ENCODE measurements at places on chromosomes 2 and 18.

DNA sequence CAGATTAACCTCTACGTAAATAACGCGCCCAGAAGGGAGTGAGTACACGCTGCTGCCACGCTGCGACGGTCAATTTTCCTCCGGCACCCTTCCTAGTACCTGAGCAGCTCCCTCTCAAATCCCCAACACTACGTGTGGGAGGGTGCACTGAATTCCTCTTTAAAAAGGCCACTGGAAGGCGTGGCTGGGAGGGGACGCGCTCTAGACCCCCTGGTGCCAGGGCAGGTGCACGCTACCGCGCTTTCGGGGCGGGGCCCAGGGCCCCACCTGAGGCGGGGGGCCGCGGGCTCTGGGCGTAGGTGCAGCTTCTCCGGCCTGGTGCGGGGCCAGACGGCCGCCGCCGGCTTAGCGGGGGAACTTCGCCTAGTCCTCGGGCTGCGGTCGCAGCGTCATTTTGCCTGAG lies 668 bp upstream of the ANKRD12 start:
- no peak for DNase-seq

GRCh38 chr2:166156985-166157490 lies 29.2 kb upstream of the SCN1A start:
- DNase-seq, result no peak

DNA sequence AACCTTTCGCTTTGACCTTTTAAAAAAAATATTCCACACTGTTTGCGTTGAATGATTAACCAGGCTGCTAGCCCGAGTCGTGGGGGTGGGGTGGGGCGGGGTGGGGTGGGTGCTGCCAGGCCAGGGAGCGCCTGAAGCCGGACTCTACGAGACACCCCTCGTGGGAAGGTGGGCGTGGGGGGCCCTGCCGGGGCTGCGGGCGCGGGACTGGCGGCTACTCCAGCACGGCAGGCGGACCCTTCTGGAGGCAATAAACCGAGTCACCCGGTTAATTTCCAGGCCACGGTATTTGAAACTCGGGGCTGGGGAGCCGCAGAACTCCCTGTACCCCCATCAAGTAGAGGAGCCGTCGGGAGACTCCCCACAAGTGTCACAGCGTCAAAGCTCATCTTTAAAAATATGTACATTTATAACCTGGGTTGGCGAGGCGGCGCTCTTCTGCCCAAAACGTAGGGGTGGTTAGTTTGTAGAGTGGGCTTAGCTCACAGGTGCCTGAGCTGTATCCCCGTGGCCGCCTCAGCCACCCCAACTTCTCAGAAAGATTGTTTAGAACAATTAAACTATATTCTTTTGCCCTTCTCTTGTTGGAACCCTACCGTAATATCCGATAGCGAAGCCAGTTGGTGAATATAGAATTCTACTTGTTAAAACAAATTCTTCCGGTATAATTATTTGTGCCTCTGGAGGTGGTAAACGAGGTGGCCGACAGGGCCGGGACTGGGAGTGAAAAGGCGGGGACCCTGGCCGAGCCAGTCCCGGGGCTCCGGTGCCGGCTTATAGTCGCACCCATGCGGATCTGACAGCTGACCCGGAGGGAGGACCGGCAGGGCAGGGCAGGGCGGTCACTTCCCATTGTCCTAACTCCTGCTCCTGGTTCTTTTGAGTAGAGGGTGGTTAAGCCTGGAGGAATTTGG lies 1.4 kb downstream of the B3GNT2 start:
- peak; percentile 57 for DNase-seq

DNA sequence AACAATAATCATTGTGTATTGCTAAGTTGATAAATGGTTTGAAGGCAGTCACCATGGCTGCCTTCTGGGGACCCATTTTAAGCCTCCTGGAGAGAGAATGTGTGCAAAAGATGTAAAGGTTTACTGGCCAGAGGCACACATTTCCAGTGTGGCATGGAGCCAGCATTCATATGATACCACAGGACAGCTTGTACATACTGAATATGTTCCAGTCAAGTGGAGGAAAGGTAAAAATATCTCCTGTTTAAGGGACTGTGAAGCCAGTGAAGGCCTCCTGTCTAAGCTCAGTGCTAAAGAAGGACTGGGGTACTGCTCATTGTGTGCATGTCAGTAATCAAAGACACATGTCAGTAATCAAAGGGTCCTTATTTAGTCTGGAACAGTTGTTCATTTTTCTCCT lies 119.2 kb downstream of the BABAM2 start:
- no peak for DNase-seq

DNA sequence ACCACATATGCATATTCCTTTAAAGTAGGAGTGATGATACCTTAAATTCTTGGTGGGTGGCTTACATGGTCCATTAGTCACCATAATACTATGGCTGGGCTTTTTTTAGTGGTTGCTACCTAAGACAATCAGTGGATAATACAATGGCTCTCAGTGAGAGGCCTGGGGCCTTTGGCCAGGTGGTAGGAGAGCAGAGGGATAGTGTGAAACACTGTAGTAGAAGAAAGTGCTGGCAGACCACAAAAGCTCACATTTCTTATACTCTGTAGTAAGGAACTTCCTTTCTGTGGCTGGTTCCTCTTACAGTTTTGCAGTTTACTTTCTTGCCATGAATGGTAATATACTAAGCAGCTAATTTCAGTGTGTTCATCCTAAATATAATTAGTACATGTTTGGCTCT lies 583.5 kb downstream of the XIRP2 start:
- DNase-seq, result no peak

DNA sequence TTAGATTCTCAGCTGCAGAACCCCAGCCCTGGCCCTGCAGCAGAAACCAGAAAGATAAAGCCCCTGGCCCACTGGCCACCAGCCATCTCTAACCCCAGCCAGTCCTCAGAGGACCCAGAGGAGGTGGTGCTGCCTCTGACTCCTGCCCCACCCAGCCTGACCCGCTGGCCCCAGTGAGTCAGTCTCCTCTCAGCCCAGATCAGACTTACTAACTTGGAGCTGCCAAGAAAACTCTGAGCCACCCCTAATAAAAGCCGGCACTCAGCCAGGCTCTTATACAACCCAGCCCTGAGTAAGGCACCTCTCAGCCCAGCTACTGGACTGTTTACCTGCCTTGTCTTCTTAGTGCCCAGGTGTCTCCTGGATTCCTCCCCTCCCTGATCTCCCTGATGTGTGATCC lies 2.0 kb downstream of the SLC14A2 start:
- no peak for DNase-seq
